Activated naive CD4-positive, alpha-beta T cell (primary cell): ENCODE measurements at places on chromosomes 1 and 21.

GRCh38 chr1:232398823-232399222, 231.1 kb downstream of the SIPA1L2 start:
- DNase-seq, result no peak

DNA sequence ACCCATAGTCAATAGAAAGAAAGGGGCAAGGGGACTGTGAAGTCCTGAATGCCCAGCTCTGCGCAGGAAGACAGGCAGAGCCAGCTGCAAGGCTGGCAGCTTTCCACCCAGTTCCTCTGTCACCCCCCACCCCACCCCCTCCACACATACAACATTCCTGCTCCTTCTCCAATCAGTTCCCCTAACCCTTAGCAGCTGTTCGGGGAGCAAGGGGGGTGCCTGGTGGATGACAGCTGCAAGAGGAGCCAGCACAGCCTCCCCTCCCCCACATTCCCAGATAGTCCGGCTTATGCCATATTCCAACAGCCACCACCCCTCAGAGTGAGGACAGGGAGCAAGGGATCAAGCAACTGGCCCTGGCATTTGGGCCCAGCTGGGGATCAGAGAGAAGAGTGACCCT, 9.7 kb downstream of the ARHGEF2 start:
- DNase-seq, result no peak

DNA sequence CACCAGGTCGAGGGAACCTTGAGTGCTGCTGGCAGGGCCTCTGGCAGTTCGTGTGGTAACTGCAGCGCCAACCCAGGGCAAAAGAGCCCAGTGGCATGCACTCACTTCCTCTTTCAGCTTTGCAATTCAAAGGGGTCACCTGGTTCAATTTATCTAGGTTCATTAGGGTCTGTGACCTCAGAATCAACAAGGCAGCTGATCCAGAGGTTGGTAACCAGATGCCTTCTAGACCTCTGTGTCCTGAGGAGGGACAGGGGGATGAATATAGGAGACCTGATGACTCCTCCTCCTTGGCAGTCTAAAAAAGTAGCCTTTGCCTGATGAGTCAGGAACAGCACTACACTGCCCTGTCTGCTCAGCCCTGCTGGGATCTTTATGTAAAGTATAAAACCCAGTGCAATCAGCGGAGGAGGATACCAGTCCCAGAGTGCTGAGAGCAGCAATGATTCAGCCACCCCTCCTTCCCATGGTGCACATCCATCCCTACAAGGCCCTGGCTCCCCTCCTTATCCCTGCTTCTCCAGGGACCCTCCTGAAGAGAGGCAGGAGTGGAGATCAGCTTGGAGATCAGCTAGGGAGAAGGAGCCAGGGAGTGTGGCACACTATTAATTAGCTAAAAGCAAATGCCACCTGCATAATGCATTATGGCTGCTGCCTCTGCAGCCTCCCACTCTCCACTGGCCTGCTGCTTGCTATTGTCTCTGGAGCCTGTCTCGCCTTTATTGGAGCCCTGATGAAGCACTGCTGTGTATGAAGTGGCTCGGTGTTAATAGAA, 11.2 kb upstream of the FMOD start:
- no peak for DNase-seq

DNA sequence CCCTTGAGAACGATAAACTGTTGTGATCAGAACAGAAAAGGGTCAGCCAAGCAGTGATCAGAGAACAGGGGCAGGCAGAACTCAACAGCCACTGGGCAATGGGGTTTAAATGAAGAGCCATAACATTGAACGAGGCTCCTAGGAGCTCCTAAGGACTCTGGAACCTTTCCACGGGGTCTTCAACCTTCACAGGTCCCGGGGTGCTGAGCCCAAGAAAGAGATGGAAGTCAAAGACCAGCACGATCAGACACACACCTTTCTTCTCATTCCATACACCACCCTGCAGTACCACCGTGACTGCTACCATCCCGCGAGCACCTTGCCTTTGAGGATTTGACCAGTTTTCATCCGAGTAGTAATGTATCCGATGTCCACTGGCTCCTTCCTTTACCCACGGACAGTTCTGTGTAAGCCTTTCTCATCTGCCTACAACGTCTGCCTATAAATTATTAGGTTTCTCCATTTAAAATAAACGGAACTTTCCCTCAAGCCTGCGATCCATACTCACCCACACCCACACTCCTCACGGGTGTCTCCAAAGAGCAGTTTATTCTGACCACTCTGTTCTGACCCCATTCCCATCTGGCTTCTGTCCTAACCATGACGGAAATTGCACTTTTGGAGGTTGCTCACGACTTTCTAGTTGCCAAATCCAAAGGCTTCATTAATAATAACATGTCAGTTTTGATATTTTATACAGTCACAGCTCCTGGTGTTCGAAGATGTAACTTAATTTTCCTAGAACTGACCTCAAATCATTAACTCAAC, 16.8 kb upstream of the HHAT start:
- no peak for DNase-seq

- no peak for DNase-seq
Measured at GRCh38 chr1:46489638-46490405, at the start of gene DMBX1. Gene DMBX1, plus strand, starts transcription at chr1:46489836. Its CDS starts 17,175 bp downstream, at chr1:46507011.

- DNase-seq, result no peak
Measured at GRCh38 chr1:87941337-87941946, 612.8 kb downstream of the LMO4 start.

DNA sequence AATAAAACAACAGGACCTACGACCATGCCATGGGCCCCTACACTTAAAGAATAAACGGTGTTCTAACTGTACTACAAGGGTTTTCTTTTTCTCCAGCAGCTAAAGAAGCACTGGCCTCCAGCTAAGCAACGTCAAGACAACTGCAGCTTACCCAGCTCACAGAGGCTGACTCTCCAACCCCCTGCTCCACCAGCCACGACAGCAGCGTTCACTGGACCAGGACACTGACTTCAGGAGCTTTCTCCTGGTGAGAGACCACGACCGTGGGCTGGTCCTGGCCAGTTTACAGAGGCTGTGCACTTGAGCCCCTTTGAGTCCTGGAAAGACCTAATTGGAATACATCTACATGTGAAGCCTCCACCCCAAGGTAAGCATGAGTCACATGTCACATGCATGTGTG, 39.4 kb downstream of the WNT9A start:
- no peak for DNase-seq

GRCh38 chr1:242206994-242207393, 208.1 kb upstream of the MAP1LC3C start:
- DNase-seq, result no peak

DNA sequence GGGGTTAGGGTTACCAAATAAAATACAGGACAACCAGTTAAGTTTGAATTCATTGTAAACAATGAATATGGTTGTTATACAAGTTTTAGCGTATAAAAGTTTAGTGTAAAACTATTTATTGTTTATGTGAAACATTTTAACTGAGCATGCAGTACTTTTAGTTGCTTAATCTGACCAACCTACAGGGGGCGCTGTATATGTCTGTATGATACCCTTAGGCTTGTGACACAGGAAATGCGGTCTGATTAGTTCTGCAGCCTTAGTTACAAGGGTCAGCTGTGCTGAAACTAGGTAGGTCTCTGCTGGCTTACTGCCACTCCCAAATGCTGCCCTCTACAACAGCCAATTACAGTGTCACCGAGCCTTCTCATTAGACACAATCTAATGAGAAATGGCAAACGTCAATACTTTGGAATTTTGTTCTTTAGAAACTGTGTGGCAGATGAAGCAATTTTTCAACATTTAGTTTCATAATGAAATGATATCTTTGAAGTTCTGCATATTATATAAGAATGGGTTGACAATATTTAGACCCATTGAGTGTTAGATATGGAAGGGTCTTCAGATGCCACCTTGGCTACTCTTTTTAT, 56.2 kb downstream of the NTNG1 start:
- no peak for DNase-seq

GRCh38 chr1:229155472-229155871, 115.4 kb upstream of the RAB4A start:
- no peak for DNase-seq

- no peak for DNase-seq
Measured at GRCh38 chr1:208208132-208208487, 36.1 kb downstream of the PLXNA2 start.
